ENCODE measurements at places on chromosomes 5 and 9. TPM values are rescaled to one million over a fixed set of nuclear protein-coding genes. Genes with fewer than 3 reads are reported as not detected.

TLE1 gene
- 0.97 TPM for total RNA-seq

LOX gene
- total RNA-seq, result not detected

SMIM33 gene
- 0.90 TPM for total RNA-seq

ACOT12 gene
- not detected for total RNA-seq

ADAMTS2 gene
- total RNA-seq, result not detected

MEF2C gene
- total RNA-seq, result not detected

SNX24 gene
- total RNA-seq, result 11.3 TPM

CCDC192 gene
- total RNA-seq, result not detected

GRCh38 chr5:61491861-61492260 lies 159.8 kb downstream of the ZSWIM6 start:
- ATAC-seq, result no peak
- peaks cover 24% of the 10 kb centered on the region for H3K36me3 ChIP-seq
- H3K27me3 ChIP-seq, result no peaks in the 10 kb centered on the region
- no peak overlapping the region for H3K27ac ChIP-seq
- no peak overlapping the region for H3K4me3 ChIP-seq

DNA sequence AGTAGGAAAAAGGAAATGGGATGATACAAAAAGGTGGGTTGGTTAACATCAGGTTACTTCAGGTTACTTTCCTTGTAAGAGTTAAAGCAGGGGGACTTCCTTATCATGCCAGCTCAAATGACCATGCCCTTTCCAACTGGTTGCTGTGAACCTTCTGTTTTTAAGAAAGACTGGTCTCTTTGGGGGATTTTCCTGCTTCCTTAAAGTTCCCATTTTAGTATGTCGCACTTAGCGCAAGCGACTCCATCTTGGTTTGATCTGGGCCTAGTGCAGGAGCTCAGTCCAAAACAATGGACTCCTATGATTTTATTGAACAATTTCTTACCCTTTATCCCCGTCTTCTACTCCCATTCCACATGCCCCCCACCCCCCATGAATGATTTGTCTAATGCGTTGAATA lies 169.8 kb downstream of the INSYN2B start:
- peaks cover 13% of the 10 kb centered on the region for H3K4me1 ChIP-seq
- no peak overlapping the region for H3K4me3 ChIP-seq
- peaks cover 94% of the 10 kb centered on the region for H3K36me3 ChIP-seq
- no peak overlapping the region for H3K27ac ChIP-seq
- ATAC-seq, result no peak
- H3K27me3 ChIP-seq, result no peaks in the 10 kb centered on the region

DNA sequence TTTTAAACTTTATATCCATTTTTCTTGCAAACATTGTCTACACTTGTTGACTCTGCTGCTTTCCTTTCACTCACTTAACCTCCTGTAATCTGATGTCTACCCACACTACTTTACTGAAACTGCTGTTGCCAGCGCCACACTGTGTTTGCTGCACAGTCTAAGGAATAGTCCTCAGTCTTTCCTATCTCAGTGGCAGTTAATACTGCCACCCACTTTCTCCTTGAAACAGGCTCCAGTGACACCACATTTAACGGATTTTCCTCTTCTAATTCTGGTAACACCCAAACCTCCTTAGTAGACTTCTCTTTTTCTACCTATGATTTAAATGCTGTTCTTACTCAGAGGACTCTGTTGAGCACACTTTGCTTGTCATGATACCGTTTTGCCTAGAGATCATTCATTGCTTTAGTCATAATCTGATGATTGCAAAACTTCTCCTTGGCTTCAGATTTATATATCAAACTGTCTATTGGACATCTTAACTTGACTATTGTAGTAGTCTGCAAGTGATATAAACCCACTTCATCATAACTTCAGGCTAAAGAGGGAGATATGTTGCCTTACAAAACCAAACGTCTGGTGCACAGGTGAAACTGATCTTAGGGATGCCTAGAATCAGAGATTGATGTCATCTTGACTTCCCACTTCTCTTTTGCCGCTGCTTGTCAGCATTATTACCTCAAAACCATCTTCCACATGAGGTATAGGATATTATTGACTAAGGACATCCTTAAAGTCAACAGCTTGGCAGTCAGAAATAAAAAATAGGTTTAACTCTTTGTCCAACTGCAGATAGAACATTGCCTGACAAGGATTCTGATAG lies 94.1 kb downstream of the CDC42SE2 start:
- H3K4me1 ChIP-seq, result peaks cover 29% of the 10 kb centered on the region
- H3K27me3 ChIP-seq, result no peaks in the 10 kb centered on the region
- H3K4me3 ChIP-seq, result peak overlapping the region; percentile 70
- peak overlapping the region; percentile 84 for H3K27ac ChIP-seq
- peaks cover 63% of the 10 kb centered on the region for H3K36me3 ChIP-seq

DNA sequence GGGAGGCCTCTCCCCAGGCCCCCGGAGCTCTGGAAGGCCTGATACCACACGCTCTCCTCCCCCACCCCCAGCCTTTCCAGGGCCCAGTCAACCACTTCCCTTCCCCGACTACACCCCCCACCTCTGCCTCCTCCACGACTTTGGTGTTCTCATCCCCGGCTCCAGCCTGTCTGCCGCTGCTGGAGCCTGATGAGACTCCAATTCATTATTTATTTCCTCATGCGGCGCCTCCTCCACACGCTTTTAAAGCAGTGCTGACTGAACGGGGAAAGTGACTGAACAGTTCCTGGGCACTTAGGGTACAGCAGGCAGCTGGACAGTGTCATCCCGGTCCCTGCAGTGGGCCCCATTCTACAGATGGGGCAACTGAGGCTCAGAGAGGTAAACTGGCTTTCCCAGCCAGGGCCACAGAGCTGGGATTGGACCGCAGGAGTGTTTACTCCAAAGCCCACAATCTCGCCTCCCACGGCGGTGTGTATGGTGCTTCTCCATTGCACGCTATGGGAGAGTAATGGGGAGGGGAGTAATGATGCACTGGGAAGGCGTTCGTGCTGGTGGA lies 15.9 kb upstream of the RPL26L1 start:
- H3K4me1 ChIP-seq, result no peaks in the 10 kb centered on the region
- no peak overlapping the region for H3K4me3 ChIP-seq
- H3K27me3 ChIP-seq, result no peaks in the 10 kb centered on the region
- peaks cover 24% of the 10 kb centered on the region for H3K36me3 ChIP-seq
- H3K27ac ChIP-seq, result no peak overlapping the region

DNA sequence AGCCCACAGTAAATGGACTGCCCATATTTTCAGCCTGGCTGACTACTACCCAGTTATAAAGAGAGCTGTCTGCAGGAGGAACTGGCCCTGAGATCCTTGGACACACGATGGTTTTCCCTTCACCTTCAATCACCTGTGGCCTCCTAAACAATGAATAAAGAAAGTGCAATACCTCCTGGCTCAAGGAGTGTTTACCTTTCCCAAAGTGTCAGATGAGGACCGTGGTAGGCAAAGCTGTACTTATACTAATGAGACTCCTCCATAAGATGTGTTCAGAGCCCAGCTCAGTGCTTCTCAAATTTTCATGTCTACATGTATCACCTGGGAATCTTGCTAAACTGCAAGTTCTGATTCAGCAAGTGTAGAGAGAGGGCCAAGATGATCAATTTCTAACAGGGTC lies 284.5 kb upstream of the VLDLR start:
- H3K27ac ChIP-seq, result no peak overlapping the region
- peaks cover 4% of the 10 kb centered on the region for H3K27me3 ChIP-seq
- H3K4me1 ChIP-seq, result no peaks in the 10 kb centered on the region
- H3K4me3 ChIP-seq, result no peak overlapping the region

GRCh38 chr5:111706345-111706744 lies 50.6 kb downstream of the NREP start:
- no peak overlapping the region for H3K4me3 ChIP-seq
- no peak overlapping the region for H3K27ac ChIP-seq
- ATAC-seq, result no peak
- H3K27me3 ChIP-seq, result peaks cover 4% of the 10 kb centered on the region
- no peaks in the 10 kb centered on the region for H3K36me3 ChIP-seq

DNA sequence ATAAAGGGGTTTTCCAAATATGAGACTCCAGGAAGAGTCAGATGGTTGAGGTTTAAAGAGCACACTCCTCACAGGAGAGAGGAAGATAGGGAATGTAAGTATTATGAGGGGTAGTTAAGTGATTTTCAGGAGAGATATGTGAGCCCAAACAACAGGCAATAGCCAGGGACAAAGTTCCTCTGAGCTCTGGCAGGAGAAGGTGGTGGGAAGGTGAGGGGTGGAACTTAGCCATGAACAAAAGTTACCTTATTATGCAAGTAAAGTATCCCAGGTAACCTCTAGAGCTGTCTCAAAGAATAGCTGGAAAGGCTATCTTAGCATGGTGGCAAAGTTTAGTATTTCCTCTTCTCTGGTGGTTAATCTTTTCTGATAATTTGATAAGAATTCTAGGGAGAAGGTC lies 450.5 kb upstream of the PTPRD start:
- no peak for ATAC-seq
- H3K27ac ChIP-seq, result no peak overlapping the region
- H3K4me1 ChIP-seq, result no peaks in the 10 kb centered on the region
- no peak overlapping the region for H3K4me3 ChIP-seq
- H3K36me3 ChIP-seq, result no peaks in the 10 kb centered on the region

DNA sequence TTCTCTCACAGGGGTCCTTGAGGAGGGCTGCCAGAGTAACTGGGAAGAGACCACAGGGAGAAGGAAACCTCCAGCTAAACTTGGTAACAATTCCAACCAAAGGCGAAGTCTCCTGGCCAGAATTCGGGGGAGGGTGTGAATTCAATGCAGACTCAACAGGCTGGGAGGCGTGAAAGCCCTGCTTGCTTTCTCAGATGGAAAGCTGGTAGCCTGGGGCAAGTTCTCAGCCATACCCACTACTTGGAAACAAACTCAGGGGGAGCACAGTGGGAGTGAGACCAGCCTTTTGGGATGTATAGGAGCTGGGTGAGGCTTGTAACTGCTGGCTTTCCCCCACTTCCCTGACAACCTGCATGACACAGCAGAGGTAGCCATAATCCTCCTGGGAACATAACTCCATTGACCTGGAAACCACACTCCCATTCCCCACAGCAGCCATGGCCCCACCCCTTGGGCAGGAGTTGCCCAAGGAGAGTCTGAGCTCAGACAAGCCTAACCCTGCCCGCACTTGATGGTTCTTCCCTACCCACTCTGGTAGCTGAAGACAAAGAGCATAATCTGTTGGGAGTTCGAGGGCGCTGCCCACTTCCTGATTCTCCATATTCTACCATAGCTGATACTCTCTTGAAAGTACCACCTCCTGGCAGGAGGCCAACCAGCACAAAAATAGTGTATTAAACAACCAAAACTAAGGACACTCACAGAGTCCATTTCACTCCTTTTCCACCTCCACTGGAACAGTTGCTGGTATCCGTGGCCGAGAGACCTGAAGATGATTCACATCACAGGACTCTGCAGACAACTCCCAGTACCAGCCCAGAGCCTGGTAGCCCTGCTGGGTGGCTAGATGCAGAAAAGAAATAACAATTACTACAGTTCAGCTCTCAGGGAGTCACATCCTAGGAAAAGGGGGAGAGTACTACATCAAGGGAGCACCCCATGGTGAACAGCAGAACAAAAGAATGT lies 123.8 kb downstream of the FAM170A start:
- H3K4me1 ChIP-seq, result no peaks in the 10 kb centered on the region
- H3K27me3 ChIP-seq, result peaks cover 12% of the 10 kb centered on the region
- H3K36me3 ChIP-seq, result no peaks in the 10 kb centered on the region
- no peak overlapping the region for H3K27ac ChIP-seq
- ATAC-seq, result no peak

- H3K27ac ChIP-seq, result no peak overlapping the region
- no peaks in the 10 kb centered on the region for H3K4me1 ChIP-seq
- ATAC-seq, result no peak
- no peaks in the 10 kb centered on the region for H3K27me3 ChIP-seq
- H3K36me3 ChIP-seq, result no peaks in the 10 kb centered on the region
Measured at GRCh38 chr9:120151806-120152205, 428.2 kb downstream of the CDK5RAP2 start.

DNA sequence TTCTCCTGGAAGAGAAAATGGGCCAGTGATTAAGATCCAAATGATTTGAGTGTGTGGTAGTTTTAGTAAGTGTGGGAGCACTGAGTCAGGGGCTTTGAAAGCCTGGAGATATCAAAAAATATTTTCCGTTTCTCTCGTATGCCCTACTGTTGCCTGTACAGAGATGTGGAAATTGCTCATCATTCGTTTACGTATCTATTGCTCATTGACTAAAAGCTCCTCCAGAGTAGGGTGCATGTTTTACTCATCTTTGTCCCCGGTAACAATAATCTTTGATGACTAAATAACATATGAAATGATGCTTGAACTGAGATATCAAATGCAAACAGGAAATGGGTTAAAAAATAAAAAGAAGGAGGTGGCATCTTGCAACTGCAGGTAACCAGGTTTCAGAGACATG lies 114.2 kb upstream of the FST start:
- no peaks in the 10 kb centered on the region for H3K4me1 ChIP-seq
- peaks cover 4% of the 10 kb centered on the region for H3K27me3 ChIP-seq
- no peak overlapping the region for H3K27ac ChIP-seq
- ATAC-seq, result peak; percentile 88
- no peak overlapping the region for H3K4me3 ChIP-seq

All from activated T-helper 17 cell treated with anti-CD3 and anti-CD28 coated beads, Interleukin-2, amount 50 U/mL, for 72 hours (primary cell).